ENCODE measurements at places on chromosomes 7 and 10. TPM values are rescaled to one million over a fixed set of nuclear protein-coding genes. Genes with fewer than 3 reads are reported as not detected.

C7orf33 gene
- total RNA-seq: not detected

LIPK gene
- total RNA-seq: not detected

FKBP14 gene
- 11.5 TPM for total RNA-seq

CALY gene
- total RNA-seq: 2.9 TPM

ATOH7 gene
- 0.20 TPM for total RNA-seq

CCDC172 gene
- total RNA-seq: 1.8 TPM

- no peak for DNase-seq
Measured at GRCh38 chr7:26100406-26101339, 51.3 kb upstream of the NFE2L3 start.

DNA sequence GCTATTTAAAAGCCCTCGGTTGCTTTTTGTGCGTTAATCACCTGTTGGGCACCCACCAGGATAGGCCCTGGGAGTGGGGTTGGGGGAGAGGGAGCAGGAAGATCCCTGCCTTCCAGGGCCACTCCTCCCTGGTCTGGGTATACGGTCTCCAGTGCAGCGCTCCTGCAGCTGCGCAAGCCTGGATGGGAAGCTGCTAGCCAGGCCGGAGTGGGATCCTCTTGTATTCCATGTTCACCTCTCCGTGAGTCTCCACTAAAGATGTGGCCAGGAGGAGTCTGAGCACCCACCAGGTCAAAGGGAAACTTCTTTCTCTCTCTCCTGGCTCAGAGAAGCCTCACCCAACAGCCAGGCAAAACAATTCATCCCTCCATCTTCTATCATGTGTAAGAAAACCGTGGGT lies 78.8 kb upstream of the ANLN start:
- no peak for DNase-seq

DNA sequence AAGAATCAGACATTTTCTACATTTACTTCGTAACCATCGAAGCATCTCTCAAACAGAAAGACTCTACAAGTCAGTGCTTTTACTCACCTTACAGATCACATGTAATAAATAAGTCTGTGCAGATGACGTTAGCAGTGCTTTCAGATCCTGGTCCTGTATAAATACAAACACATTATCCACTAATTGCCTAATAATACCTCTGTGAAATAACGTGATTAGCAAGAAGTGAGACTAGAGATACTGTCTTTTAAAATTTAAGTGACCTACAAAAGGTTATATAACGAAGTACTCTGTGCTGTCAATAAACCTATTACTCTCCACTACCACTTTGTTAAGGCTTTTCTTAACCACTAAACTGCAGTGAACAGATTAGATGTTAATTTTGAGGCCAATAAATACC lies 246.9 kb downstream of the NSUN6 start:
- DNase-seq: no peak

DNA sequence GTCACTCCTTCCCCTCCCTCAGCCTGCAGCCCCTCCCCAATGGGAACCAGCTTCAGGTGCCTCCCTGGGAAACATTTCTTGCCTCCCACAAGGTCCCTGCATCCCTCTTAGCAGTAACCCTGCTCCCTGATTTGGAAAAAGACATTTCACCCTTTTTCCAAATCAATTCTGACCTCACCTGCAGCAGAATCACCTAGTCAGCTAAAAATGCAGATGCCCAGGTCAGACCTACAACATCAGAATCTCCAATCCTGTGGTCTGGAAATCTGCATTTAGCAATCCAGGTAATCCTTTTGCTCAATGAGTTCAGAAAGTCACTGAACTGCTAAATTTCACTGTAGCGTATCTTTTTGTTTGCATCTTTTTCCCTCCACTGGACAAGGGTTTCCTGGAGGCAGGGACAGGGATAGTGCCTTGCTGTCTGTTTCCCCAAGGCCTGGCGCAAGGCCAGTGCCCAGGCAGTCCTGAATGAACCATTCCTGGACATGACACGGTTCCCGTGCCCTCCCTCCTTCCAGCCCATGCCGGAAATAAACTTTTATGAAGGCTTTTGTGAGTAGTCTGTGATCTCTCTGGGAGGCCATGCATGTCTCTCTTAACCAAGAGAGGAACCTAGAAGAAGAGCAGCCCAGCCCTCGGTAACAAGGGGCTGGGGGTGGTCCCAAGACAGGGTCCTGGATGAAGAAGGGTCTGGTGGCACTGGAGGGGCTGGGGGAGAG lies 44.0 kb downstream of the COL13A1 start:
- DNase-seq: no peak

- no peak for DNase-seq
Measured at GRCh38 chr7:131623154-131623553, 66.7 kb upstream of the PODXL start.

- DNase-seq: no peak
Measured at GRCh38 chr10:123943307-123943706, 51.7 kb upstream of the CPXM2 start.

DNA sequence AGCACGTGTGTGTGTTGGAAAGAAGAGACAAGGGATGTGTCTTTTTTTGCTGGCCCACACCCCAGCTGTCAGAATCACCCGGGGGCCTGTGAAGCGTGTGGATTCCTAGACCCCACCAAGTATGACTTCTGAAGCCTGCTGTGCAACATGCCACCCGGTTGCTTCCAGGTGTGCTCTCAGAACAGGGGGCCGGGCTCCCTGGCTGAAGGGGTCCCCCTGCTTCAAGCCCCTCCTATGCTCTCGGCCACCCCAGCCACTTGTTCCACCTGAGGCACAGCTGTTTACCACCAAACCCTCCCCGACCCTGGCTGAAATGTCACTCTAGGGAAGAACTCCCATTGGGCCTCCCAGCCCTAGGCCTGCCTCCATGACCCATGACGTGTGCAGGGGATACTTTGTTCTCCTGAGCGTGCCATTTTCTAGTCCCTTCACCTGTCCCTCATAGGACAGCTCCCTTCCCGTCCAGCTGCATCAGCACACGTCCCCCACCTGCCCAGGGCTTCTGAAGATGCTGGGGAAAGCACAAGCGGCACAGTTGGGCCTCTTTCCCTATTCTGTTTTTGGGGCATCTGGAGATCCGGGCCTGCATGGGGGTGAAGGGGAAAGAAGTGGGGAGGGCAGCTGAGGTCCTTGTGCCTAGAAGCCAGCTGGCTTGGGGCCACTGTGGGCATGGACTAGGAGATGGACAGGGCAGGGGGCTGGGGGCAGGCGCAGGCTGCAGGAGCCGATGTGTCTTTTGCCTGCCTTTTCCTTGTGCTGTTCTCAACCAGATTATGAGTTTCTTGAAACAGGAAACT lies 33.3 kb downstream of the CRHR2 start:
- peak; percentile 17 for DNase-seq

Measured in H9 (cell line).